ENCODE measurements at places on chromosomes 16 and 17. TPM values are rescaled to one million over a fixed set of nuclear protein-coding genes. Genes with fewer than 3 reads are reported as not detected.

The PRAC2 gene
- total RNA-seq, result not detected

The GPR179 gene
- total RNA-seq, result 0.59 TPM

The SMIM36 gene
- total RNA-seq, result not detected

The SALL1 gene
- total RNA-seq, result 8.0 TPM

The AIPL1 gene
- total RNA-seq, result not detected

- no peak for DNase-seq
These were observed 855 bp downstream of the TUFM start for GRCh38 chr16:28845293-28845692.

GRCh38 chr16:85570735-85571562, 42.2 kb upstream of the GSE1 start:
- no peak for DNase-seq

DNA sequence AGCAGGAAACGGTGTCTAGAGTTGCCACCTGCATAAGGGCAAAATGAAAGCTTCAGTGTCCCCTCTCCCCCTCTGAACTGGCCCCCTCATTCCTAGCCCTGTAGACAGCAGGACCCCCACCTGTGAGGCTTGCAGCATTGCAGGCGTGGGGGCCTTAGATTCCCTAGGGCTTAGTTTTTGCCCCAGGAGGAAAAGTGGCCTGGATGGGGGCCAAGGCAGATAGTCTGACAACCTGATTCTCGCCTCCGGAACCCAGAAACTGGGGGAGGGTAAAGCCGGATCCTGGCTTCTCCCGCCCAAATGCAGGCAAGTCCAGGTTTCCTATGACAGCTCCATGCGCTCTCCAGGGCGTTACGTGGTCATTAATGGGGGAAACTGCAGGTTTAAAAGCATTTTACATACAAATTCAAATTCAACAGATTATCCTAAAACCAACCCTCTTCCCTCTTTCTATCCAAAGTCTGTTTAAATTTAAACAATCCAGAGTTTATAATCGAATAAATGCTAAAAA, 678 bp upstream of the HOXB6 start:
- DNase-seq, result no peak

GRCh38 chr17:2090804-2091534, 36.1 kb downstream of the HIC1 start:
- DNase-seq, result no peak

GRCh38 chr16:3212006-3212405, 23.0 kb downstream of the ZNF200 start:
- DNase-seq, result peak; percentile 13

DNA sequence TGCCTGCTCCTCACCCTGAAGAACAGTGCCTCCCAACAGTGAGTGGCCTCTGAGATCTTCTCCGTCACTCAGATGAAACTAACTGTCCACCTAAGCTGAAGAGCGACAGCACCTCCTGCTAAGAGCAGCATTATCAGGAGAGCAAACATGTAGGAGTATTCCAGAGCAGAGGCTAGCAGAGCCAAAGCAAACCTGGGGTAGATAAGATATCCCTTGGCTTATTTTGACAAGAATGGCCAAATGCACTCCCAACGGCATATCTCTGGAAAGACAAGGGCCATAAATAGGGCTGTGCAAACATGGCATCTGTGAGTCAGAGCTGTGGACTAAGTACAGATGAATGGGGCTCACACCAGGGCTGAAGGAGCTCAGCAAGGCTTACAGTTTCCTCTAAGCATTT, 96.3 kb downstream of the NDEL1 start:
- no peak for DNase-seq

DNA sequence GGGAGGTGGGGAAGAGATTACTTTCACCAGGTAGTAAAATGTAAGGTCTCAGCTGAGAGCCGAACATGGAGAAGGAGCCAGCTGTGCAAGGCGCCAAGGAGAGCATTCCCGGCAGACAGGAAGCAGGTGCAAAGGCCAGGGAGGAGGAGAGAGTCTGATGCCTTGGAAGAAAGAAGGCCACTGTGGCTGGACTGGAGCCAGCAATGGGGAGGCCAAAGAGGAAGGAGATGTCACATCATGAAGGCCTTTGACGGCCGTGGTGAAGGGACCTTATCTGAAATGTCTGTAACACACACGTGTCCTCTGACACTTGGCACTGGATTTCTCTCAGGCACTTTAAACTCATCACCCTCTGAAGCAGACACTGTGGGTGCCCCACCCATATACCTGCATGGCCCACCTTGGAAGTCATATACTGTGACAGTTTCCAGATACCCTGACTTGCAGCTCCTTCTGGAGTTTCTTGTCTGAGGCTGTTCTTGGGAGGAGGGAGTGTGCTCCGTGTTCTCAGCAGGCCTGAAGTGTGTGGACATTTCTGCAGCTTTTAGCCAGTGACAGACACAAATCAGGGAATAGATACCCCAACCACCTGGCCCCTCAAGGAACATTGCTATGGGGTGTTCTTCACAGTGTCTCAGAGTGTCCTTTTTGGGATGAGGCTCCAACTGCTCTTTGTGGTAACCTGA, 1.9 kb upstream of the SLC5A2 start:
- no peak for DNase-seq

GRCh38 chr16:55437625-55438024, 41.4 kb upstream of the MMP2 start:
- no peak for DNase-seq

DNA sequence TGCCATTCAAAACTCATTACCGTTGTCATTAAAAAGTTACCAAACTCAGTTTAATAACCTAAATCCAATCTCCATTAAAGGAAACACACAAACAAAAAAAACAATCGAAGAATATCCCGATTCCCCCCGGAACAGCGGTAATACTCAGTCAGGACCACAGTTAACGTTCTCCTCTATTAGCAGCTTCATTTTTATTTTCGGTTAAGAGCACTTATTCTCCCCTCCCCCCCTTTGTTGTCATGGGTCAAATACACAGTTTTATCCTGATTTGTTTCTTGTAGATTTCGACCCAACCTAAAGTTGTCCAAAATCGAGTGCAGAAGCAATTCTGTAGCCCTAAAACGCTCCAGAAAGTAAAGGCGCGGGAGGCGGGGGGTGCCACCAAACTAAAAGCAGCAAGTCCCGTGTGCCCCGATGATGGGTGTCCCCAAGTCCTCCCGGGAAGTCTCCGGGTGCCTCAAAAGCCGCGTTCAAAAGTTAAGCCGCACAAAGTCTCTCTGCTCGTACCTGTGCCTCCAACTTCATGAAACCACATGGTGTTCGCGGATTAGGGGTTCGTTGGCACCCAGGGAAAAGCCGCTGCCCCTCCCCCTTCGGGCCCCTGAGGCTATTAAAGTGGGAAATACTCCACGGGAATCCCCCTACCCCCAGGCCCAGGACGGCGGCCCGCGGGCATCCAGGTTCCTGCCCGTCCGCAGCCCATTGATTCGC, 996 bp downstream of the SUMO2 start:
- DNase-seq, result no peak

DNA sequence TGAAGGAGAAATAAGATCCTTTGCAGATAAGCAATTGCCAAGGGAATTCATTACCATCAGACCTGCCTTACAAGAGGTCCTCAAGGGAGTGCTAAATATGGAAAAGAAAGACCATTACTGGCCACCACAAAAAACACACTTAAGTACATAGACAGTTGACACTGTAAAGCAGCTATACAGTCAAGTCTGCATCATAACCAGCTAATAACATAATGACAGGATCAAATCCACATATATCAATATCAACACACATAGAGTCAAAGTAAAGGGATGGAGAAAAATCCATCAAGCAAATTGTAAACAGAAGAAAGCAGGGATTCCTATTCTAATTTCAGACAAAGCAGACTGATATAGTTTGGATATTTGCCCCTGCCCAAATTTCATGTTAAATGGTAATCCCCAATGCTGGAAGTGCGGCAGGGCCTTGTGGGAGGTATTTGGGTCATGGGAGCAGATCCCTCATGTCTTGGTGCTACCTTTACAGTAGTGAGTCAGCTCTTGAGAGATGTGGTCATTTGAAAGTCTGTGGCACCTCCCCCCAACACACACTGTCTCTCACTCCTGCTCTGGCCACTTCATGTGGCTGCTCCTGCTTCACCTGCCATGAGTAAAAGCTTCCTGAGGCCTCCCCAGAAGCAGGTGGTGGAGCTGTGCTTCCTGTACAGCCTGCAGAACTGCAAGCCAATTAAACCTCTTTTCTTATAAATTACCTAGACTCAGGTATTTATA, 32.8 kb downstream of the TANC2 start:
- no peak for DNase-seq

GRCh38 chr16:73735018-73735417, 561.6 kb upstream of the PSMD7 start:
- no peak for DNase-seq
